ENCODE measurements at places on chromosomes 12 and 14.
A peak's percentile ranks its signal among the peaks of the same experiment; 100 is the strongest.

DNA sequence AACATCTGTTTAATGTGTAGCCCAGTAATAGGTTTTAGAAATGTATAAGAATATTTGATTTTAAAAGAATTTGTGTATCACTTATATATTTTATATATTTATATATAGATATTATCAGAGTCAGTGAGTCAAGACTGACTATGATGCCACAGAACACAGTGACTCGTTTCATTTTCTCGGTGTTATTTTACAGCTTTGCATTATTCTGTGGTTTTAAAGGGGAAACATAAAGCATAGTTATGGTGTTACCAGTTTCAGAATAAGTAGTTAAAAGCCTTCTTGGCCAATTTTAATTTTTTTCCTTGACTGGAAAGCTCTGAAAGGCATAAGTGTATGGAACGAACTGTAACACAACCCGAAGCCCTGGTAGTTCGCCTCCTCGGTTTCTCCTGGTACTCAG is 91.0 kb downstream of the GRIP1 start:
- DNase-seq: no peak

DNA sequence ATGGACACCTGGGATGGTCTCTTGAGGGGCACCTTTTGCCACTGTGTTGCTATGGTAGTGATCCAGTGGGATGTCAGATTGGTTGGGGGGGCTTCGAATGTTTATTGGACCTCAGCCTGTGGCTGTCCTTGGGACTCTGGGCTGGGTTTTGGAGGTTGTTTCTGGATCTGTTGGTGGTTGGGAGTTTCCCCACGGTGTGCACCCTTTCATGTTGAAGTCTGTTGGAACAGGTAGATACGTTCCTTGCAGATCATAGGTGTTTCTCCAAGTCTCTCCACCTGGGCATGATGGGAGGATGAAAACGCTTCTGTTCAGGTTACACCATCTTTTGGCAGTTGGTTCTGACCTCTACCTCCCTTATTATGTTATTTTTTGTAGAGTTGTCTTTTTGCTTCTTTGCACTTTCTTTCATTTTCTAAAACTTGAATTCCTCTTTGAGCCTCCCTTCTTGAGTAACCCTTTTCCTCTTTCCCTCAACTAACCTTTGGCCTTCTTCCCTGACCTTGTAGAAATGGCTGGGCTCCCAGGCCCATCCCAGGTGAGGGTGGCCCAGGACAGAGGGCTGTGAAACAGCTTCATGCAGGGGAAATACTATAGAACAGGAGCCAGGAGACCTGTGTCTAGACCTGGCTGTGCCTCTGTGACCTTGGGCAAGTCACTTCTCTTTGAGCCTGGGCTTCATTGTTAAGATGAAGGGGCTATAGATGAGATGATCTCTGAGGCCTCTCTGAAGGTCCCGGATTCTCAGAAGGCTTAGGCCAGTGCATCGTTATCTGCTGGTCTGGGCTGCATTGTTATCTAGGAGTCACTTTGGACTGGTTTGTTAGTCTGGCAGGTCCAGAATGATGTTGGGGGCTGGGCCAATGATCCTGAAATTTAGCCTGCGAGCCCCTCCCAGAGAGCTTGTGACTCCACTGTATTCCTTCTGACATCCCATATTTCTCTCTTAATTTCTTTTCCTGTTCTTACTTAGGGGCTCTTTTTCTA is 2.0 kb downstream of the ATN1 start:
- no peak for DNase-seq

GRCh38 chr12:88393017-88393767 is 187.1 kb downstream of the KITLG start:
- DNase-seq: no peak

DNA sequence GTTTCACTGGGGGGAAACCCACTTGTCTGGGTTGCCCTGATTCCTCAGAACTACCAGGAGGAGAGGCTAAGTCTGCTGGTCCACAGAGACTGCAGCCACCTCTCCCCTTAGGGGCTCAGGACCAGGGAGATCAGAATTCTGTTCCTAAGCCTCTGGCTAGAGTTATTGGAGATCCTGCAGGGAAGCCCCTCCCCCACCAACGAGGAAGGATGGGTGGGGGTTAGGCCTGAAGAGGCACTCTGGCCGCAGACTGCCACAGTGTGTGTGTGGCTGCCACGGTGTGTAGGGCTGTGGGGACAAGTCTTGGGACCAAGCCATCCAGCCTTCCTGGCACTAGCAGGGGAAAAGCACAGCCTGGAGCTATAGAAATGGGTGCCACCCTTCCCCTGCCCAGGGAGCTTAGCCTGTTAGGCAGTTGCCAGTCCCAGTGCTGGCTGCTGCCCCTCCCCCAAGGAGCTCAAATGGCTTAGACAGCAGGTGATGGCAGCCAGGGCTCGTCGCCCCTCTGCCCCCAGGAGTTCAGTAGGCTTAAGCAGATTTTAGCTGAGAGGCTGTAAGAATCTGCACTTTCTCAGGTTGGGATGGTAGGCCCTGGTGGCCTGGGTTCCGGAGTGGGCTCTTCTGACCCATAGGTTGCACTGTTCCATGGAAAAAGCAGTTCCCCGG is 107.7 kb downstream of the ERGIC2 start:
- no peak for DNase-seq

DNA sequence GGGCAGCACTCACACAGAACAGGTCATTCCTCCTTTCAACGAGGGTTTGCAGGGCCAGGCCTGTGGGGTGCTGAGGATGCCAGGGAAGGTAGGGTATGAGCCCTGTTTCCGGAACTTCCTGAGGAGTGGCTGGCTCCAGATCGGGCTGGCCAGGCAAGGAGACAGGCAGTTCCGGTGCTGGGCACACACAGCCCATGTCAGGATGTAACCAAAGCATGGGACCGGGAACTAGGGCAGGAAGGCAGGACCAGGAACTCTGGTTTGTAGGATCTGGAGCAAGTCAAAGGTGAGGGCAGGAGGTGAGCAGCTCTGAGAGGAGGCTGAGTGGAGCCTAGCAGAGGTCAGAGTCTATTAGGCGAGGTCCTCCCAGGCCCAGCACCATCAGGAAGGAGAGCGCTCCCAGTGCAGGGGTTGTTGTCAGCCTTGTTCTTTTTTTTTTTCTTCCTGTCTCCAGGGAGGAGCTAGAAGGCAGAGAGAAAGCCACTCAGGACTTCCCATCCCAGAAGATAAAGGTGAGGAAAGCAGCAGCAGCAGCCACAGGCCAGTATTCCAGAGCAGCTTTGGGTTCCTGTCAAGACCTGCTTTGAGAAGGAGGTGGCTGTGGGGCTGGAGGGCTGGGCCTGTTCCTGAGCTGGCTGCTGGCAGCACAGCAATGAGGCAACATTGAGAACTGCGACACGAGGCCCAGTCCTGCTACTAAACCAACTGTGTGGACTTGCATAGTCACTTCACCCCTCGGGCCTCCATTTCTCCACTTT is 49.0 kb upstream of the PTGR2 start:
- DNase-seq: no peak

DNA sequence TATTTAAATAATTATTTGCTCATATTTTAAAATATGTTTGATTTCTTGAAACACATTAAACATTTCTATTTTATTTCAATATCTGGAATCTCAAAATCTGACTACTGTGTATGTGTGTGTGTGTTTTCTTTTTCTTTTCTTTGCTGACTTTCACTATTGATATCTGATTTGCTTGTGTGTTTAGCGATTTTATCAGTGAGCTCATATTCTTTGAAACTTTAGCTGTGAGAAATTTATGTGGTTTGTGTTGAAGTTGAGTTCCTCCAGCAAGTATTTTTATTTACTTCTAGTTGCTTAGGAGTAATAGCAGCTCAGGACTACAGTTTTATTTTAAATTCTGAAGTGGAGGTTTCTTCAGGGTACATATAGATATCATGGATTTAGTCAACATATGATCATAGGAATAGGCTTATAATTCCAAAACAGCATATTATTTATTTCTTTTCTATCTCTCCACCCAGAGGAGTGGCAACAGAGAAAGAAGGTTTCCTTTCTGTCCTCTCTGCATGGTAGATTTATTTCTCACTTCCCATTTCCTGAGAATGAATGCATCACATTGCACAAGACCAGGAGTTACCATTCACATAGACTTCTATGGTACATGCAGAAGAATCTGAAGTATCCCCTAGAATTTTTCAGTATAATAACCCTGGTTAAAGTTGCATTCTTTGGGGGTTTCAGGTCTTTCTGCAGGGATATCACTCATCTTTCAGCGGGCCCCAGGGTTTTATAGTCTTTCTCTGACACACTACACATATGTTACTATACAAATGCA is 60.5 kb downstream of the PTPRQ start:
- DNase-seq: no peak

DNA sequence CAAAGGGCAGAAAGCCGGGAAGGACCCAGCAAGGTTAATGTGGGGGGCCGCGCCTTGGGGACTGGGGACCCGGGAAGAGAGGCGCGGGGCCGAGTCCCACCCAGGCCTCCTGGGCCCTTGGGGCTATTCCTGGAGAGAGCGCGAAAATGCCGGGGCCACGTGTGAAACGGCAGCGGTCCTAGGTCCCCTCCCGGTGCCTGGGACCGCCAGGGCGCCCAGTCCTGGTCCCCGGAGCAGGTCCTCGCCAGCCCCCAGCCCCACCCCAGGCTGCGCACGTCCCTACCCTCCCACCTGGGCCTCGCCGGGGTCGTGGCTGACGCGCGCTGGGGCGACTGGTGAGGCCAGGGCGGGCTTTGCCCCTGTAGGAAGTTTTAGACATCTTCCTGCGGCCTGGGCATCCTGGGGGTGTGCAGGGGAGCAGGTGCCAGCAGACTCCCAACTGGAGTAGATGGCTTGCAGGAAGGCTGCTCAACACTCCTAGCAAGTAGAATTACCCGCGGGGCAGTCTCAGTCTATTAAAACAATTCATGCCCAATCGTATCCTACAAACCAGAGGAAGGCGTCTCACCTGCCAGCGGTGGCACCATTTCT is 708 bp downstream of the FAR2 start:
- DNase-seq: peak; percentile 39

DNA sequence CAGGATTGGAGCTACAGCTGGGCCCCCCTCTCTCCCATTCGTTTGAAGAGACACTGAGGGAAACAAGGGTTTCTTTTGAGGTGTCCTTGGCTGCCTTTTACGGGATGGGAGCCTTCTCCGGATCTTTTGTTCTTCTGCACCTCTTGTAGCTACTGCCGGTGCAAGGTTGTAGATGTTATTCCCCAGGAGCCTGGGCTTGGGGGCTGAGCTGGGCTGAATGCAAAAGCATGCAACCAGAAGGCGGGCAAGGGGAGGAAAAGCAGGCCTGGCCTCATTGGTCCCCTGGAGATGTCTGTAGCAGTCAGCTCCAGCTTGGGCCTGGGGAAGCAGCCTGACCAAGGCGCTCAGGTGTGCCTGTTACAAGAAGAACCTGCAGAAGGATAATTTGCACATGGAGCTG is 110.3 kb downstream of the GCH1 start:
- no peak for DNase-seq

DNA sequence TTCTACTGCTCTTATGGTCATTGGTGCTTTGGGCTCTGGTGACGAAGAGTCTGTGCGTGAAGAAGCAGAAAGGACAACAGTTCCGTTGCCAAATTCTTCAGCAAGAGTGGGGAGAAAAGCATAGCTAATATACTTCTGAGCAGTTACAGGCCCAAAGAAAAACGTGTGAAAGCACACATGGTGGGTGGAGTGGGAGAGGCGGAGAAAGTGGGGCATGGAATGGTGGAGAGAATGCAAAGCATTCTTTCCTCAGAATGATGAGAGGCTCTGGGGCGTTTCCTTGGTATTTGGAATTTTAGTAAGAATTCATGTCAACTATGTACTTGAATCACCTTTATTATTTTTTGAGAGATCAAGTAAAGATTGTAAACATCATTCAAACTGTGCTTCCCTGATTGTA is 396.1 kb downstream of the NAV3 start:
- no peak for DNase-seq

GRCh38 chr14:35387219-35387618 is 17.3 kb downstream of the NFKBIA start:
- DNase-seq: no peak

- no peak for DNase-seq
Observed at GRCh38 chr12:131370791-131371347, 340.0 kb upstream of the SFSWAP start.

- DNase-seq: no peak
Observed at GRCh38 chr14:58914279-58914855, 274.1 kb upstream of the DAAM1 start.

- DNase-seq: no peak
Observed at GRCh38 chr14:68075382-68076029, 255.9 kb downstream of the RAD51B start.

DNA sequence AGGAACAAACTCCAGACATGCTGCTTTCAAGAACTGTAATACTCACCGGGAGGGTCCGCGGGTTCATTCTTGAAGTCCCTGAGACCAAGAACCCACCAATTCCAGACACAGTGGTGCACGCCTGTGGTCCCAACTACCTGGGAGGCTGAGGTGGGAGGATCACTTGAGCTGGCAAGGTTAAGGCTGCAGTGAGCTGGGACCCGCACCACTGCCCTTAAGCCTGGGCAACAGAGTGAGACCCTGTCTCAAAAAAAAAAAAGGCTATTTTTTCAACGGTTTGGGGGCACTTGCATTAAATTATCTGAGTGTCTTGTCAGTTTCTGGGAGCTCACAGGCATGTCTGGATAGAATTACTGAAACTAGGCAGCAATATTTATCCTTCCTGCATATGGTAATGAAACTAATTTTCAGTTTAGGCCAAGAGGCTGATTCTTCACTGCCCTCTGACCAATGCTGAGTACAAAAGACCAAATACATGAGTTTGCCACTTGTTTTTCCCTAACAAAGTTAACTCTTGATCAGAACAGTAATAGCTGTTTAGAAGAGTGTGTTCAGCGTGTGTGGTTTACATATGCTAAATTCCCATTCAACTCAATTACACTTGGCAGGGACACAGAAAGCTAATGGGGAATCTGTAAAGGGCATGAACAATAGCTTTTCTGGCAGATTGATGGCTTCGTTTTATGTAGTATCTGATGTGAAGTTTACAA is 65.8 kb upstream of the RASSF3 start:
- DNase-seq: no peak

Measured in NK-92 treated with Interleukin-12 subunit alpha and Interleukin-12 subunit beta, amount 100 ng/mL, for 24 hours (cell line).